Stimulated activated CD8-positive, alpha-beta memory T cell treated with anti-CD3 and anti-CD28 coated beads, Interleukin-12 subunit alpha, Interleukin-12 subunit beta, amount 100 ng/mL, for 1 hour (primary cell): ENCODE measurements at places on chromosomes 6 and 20.
A peak's percentile ranks its signal among the peaks of the same experiment; 100 is the strongest.

GRCh38 chr6:21942897-21943296, 349.3 kb downstream of the SOX4 start:
- no peak for DNase-seq

- no peak for DNase-seq
Observed at GRCh38 chr20:16520154-16520553, 53.1 kb downstream of the KIF16B start.

- DNase-seq: no peak
Observed at GRCh38 chr6:41489120-41489851, 56.9 kb upstream of the FOXP4 start.

DNA sequence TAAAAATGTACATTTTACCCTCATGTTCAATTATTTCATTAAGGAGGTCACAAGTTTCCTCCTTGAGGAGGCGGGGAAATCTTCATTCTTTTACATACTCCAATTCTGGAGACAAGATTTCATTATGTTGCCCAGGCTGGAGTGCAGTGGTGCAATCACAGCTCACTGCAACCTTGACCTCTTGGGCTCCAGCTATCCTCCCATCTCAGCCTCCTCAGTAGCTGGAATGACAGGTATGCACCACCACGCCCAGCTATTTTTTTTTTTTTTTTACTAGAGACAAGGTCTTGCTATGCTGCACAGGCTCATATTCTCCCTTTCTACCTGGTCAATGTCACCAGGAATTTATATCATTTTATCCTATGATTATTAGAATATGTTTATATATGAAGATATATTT, 85.8 kb downstream of the FUT9 start:
- no peak for DNase-seq

GRCh38 chr6:27553123-27553904, 80.4 kb upstream of the ZNF184 start:
- DNase-seq: no peak

DNA sequence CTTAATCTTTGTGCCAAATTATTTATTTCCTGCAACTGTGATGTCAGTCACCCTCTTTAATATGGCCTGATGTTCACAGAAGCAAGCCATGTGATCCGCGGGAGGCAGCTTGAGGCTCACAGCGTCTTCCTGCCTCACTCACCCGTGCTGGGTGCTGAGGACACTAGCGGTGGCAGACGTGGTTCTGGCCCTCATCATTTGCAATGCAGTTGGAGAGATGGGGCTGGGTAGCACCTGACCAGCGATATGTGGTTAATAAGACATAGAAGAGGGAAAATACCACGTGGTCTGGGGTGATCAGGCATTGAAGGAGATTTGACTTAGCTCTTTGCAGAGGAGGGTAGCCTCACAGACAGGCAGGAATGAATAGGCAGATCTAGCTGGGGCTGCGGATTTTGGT, 264.7 kb downstream of the TMEM242 start:
- no peak for DNase-seq

GRCh38 chr6:3743541-3743940, 8.0 kb downstream of the PXDC1 start:
- no peak for DNase-seq

- DNase-seq: no peak
Observed at GRCh38 chr6:170277893-170278742, 12.8 kb downstream of the DLL1 start.

GRCh38 chr20:50062006-50062838, 50.7 kb downstream of the UBE2V1 start:
- DNase-seq: no peak

DNA sequence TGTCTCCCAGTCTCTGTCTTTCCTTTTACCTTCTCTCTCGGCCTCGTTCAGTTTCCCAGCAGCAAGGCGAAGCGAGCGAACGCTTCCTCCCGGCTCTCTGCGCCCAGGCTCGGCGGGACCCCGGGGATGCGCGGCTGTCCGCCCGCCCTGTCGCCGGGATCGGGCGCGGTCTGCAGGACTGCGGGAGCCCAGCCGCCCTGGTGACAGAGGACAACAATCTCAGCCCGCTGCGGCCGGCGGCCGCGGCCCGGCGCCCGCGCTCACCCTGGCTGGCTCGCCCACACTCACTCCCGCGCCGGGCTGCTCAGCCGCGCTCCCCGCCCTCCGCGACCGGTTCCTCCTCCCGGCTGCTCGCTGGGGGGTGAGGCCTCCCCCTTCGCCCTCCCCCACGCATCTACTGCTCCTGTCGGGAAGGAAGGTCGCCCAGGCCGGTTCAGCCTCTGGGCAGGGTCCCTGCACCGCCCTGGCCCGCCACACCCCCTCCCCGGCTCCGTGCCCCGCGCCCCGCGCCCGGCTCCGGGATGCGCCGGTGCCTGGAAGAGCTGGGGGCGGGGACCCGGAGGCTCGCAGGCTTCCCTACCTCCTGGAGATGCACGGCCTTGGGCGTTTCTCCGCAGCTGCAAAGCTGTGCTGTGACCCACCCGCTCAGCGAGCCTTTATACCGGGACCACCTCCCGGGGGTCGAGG, 410 bp downstream of the SYNE1 start:
- DNase-seq: no peak

DNA sequence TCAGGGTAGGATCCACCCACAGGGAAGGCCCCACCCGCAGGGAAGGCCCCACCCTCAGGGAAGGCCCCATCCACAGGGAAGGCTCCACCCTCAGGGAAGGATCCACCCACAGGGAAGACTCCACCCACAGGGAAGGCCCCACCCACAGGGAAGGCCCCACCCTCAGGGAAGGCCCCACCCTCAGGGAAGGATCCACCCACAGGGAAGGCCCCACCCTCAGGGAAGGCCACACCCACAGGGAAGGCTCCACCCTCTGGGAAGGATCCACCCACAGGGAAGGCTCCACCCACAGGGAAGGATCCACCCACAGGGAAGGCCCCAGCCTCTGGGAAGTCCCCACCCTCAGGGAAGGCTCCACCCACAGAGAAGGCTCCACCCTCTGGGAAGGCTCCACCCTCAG, 40.5 kb downstream of the KCNQ2 start:
- DNase-seq: no peak

DNA sequence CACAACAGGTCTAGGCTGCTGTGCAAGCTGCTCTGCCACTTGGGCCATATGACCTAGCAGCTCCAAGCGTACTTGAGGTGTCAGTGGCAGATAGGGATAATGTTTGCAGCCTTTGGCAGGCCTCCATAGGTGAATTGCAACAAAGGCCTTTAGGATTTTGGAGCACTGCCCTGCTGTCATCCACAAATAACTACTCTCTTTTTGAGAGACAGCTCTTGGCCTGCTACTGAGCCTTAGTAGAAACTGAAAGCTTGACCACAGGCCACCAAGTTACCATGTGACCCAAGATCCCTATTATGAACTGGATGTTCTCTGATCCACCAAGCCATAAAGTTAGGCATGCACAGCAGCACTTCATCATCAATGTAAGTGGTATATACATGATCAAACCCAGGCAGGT, 29.9 kb downstream of the FBXO30 start:
- DNase-seq: no peak

GRCh38 chr6:73236144-73236750, 11.0 kb upstream of the KHDC1L start:
- DNase-seq: no peak

GRCh38 chr6:15114061-15114460, 131.8 kb upstream of the JARID2 start:
- DNase-seq: no peak

- DNase-seq: no peak
Observed at GRCh38 chr6:69771158-69771906, 25.5 kb downstream of the LMBRD1 start.

GRCh38 chr6:113077794-113078193, 730.7 kb downstream of the RFPL4B start:
- DNase-seq: no peak

DNA sequence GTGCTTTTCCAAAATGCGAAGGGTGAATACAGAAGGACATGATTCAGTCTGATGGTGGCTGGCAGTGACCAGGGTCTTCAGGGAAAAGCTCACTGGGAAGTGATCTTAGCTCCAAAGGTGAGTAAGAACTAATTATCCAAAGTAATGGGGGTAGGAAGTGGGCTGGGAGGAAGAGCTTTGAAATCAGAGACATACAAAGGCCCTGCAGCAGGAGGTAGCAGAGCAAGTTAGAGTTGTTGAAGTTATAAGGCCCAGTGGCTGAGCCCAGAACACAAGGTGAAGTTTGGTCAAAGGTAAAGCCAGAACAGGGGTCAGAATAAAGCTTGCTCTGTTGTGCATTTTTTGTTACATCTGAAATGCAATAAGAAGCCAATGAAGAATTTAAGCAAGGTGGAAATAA, 81.2 kb downstream of the PLCB1 start:
- DNase-seq: no peak

- DNase-seq: no peak
Observed at GRCh38 chr6:127582777-127583462, 5.9 kb downstream of the C6orf58 start.

GRCh38 chr6:117676577-117677218, 1.4 kb downstream of the NUS1 start:
- DNase-seq: no peak

DNA sequence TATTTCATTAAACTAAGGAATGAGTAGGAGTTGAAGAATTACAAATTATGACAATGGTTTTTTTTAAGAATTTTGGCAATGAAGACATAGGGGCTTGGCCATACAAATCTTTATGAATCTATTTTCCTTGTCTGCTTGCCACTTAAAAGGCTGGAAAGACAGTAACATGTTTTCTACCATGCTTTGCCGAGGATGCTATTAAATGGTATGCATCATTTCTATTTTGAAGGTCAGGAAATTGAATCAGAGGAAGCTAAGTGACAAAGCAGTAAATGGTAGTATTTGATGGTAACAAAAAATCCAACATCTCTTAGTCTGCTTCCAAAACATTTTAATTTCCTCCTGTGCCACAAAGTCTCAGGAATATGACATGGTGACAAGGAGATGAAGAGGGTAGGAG, 287.2 kb downstream of the RFPL4B start:
- DNase-seq: no peak

DNA sequence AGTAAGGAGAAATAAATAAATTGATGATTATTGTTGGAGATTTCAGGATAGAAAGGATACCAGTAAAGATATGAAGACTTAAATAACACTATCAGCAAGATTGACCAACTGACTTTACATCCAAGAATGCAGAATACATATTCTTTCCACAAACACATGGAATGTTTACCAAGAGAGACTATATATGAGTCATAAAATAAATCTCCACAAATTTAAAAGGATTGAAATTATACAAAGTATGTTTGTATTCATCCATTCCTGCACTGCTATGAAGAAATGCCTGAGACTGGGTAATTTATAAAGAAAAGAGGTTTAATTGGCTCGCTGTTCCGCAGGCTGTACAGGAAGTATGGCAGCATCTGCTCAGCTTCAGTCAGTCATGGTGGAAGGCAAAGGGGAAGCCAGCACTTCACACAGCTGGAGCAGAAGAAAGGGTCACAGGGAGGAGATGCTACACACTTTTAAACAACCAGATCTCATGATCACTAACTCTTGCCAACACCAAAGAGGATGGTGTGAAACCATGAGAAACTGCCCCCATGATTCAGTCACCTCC, 56.7 kb upstream of the TNFRSF21 start:
- no peak for DNase-seq

- DNase-seq: no peak
Observed at GRCh38 chr6:16450285-16450684, 211.9 kb downstream of the GMPR start.

GRCh38 chr6:68427630-68428029, 207.5 kb upstream of the ADGRB3 start:
- DNase-seq: no peak

- peak; percentile 64 for DNase-seq
Observed at GRCh38 chr20:35600993-35601973, 14.3 kb upstream of the SPAG4 start.

- no peak for DNase-seq
Observed at GRCh38 chr20:37870294-37870693, 32.6 kb upstream of the VSTM2L start.

- no peak for DNase-seq
Observed at GRCh38 chr6:84773133-84773430, 8.7 kb upstream of the TBX18 start.

GRCh38 chr20:46139908-46140482, 21.9 kb downstream of the CD40 start:
- DNase-seq: no peak

GRCh38 chr6:137820952-137821351, 46.1 kb upstream of the TNFAIP3 start:
- DNase-seq: no peak

DNA sequence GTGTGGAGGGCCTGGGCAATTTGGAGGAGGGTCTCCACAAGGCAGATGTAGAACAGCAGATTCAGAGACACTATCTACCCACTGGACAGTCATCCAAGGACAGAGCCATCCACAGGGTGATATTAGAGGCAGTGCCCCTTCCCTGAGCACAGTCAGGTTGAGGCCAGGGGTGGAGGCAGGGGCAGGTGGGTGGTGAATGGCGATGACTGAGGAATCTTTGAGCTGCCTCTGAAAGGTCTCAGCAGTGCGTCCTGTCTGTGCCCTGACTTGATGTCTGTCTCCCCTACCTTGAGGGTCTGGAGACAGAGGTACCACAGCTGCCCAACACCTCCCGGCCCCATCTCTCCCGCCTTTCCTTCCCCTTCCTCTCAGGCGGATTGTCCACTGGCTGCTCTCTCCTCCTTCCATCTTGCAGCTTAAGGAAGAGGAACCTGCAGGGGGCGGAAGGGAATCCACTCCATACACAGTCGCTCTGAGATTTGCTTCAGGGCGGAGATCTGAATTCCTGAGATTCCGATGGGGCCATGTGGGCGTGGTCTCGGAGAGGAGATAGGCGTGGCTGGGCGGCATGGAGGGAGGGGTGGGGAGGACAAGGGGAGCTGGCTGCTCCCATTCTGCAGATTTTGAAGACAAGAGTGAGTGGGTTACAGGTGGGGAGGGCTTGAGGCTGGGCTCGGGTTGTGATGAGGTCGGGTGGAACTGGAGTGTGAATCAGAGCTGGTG, 1.7 kb downstream of the MUCL3 start:
- DNase-seq: no peak

GRCh38 chr20:22808628-22809027, 224.3 kb upstream of the FOXA2 start:
- DNase-seq: no peak

DNA sequence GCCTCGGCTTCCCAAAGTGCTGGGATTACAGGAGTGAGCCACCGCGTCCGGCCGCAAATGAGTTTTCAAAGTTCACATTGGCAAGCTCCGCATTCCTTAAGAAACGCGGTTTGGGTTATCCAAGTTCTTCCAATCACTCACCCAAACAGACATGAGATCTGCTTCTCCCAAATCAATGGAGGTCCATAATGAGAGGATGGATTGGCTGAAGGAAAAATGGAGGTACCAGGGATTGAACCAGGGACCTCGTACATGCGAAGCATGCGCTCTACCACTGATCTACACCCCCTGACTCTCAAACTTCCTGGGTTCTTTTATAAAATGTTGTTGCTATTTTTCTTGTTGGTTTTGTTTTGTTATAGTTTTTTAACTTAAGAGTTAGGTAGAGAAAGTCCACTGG, 170.0 kb downstream of the GPX5 start:
- DNase-seq: no peak
